B cell (primary cell): ENCODE measurements at places on chromosomes 3 and 15. TPM values are rescaled to one million over a fixed set of nuclear protein-coding genes. Genes with fewer than 3 reads are reported as not detected.

NKIRAS1 gene
- total RNA-seq = 3.5 and 4.7 TPM in 2 replicates

SUSD5 gene
- total RNA-seq = 0.15 and 0.30 TPM in 2 replicates

IMPG2 gene
- 0.44 and 0.53 TPM in 2 replicates for total RNA-seq

DNA sequence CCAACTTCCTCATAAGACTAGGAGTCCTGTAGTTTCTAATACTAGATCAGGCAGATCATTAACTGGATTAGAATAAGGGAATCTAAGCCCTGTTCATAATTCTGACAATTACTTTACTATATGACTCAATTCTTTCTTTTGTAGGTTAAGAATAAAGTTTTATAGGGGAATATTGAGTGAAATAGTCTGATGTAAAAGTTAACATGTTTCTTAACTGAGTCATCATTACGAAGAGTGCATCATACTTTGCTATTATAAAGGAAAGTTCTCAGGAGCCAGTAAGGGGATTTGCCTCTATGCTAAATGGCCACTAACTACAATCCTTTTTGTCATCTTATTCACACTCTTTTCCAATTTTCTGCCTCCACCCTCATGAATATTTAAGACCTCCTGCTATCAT lies 63.1 kb downstream of the POLQ start:
- H3K4me1 ChIP-seq = no peaks in the 10 kb centered on the region
- DNase-seq = no peak
- no peak overlapping the region for H3K27ac ChIP-seq
- no peak overlapping the region for H3K4me3 ChIP-seq
- no peaks in the 10 kb centered on the region for H3K36me3 ChIP-seq

DNA sequence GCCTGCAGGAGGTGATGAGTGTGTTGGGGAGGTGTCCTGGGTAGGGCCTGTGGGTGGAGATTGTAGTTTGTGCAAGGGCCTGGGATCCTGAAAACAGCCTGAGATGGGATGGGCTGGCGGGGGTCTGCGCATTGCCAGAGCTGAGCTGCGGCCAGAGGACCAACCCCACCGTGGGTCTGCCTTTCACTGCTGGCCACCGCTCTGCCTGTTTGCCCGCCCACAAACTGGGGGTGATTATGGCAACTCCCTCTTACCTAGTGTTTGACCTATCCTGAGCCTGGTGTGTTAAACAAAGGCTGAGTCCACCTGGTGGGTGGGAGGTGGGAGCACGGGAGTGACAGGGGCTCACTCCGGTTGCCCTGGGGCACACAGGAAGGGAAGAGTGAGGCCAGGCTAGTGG lies 9.8 kb downstream of the ABTB1 start:
- peaks cover 22% of the 10 kb centered on the region for H3K36me3 ChIP-seq
- DNase-seq = no peak
- H3K4me3 ChIP-seq = no peak overlapping the region
- H3K27me3 ChIP-seq = no peaks in the 10 kb centered on the region
- H3K27ac ChIP-seq = no peak overlapping the region
- peaks cover 6% of the 10 kb centered on the region for H3K4me1 ChIP-seq
